ENCODE measurements at places on chromosomes 7 and 10. TPM values are rescaled to one million over a fixed set of nuclear protein-coding genes. Genes with fewer than 3 reads are reported as not detected.

Gene NEUROD6
- total RNA-seq: not detected

Gene TMEM130
- 0.25 TPM for total RNA-seq

Gene TET1
- total RNA-seq: 3.4 TPM

Gene PLXNA4
- total RNA-seq: 2.0 TPM

Gene DKK1
- 103 TPM for total RNA-seq

Gene FANK1
- total RNA-seq: 5.7 TPM

Gene CPA4
- total RNA-seq: 0.92 TPM

Gene ASZ1
- total RNA-seq: not detected

Gene TMEM196
- not detected for total RNA-seq

Gene APBB1IP
- total RNA-seq: not detected

Gene PDZD7
- total RNA-seq: 3.4 TPM

Gene GPR26
- total RNA-seq: not detected

Data from aortic smooth muscle cell (primary cell).